Metanephros (tissue), 2 donors: ENCODE measurements at places on chromosomes 11 and 22. TPM values are rescaled to one million over a fixed set of nuclear protein-coding genes. Genes with fewer than 3 reads are reported as not detected.

CCDC15 gene
- total RNA-seq = 3.5 TPM

FIBIN gene
- 21.3 TPM for total RNA-seq

APOA4 gene
- total RNA-seq = 0.35 TPM

HTR3B gene
- not detected for total RNA-seq

GLB1L2 gene
- total RNA-seq = 9.2 TPM

UPB1 gene
- total RNA-seq = 2.3 TPM

SAA4 gene
- not detected for total RNA-seq

GAL3ST1 gene
- 27.3 TPM for total RNA-seq

FLRT1 gene
- total RNA-seq = 6.1 TPM

PRG3 gene
- 1.1 TPM for total RNA-seq

OR52I2 gene
- not detected for total RNA-seq

MYBPC3 gene
- 0.23 TPM for total RNA-seq

UPK3A gene
- 3.6 TPM for total RNA-seq

BTBD18 gene
- not detected for total RNA-seq

TBC1D10A gene
- 18.0 TPM for total RNA-seq

MMP12 gene
- total RNA-seq = 1.6 TPM

VWCE gene
- 2.4 TPM for total RNA-seq

NELL1 gene
- 6.0 TPM for total RNA-seq

SEC14L6 gene
- total RNA-seq = 6.5 TPM

CATSPERZ gene
- total RNA-seq = not detected

CABP2 gene
- not detected for total RNA-seq
